Right cardiac atrium (tissue), 5 donors: ENCODE measurements at places on chromosomes 1 and 21. TPM values are rescaled to one million over a fixed set of nuclear protein-coding genes. Genes with fewer than 3 reads are reported as not detected.

IRF6 gene
- 42.7 TPM for total RNA-seq

LRRC53 gene
- not detected for total RNA-seq

CYP2J2 gene
- 112 TPM for total RNA-seq

AVPR1B gene
- total RNA-seq, result not detected

EVA1C gene
- total RNA-seq, result 39.8 TPM

SLC16A4 gene
- total RNA-seq, result 7.3 TPM

MACO1 gene
- total RNA-seq, result 16.1 TPM

ALX3 gene
- not detected for total RNA-seq
